ENCODE measurements at places on chromosomes 1 and 21.

- no peak for DNase-seq
Measured at GRCh38 chr1:48160486-48161132, 61.9 kb upstream of the SLC5A9 start.

DNA sequence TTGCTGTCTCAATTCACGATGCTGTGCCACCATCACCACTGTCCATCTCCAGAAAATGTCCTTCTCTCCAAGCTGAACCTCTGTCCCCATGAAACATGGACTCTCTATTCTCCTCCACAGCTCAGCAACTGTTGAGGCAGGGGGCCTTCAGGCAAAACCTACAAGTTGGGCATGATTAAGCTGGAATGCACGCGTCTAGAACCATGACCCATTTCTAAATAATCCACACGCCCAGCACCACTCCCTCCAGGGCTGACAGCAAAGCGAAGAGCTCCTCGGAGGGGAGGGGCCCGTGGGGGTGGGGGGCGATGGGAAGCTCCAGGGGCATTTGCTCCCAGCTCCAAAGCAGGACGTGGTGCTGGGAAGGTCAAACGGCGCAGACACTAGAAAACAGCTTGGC, 3.3 kb upstream of the HES5 start:
- DNase-seq: no peak

GRCh38 chr1:57269630-57270225, 154.1 kb downstream of the DAB1 start:
- DNase-seq: no peak

DNA sequence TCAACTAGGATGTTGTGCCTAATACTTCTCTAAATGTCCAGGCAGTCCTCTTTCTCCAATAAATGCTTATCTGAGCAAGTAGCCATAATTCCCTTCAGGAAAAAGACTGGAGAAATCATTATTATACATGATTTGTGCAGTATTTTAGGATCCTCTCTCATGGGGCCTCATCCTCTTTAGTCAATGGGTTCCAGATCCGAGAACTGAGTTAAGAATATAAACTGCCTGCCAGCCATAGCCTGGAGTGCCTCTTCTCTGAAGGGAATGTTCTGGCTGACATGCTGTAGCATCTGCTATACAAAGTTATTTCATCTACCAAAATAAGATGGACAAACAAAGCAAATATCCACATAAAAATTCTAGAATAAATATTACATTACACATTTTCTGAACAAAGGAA, 334.0 kb upstream of the PRMT6 start:
- no peak for DNase-seq

DNA sequence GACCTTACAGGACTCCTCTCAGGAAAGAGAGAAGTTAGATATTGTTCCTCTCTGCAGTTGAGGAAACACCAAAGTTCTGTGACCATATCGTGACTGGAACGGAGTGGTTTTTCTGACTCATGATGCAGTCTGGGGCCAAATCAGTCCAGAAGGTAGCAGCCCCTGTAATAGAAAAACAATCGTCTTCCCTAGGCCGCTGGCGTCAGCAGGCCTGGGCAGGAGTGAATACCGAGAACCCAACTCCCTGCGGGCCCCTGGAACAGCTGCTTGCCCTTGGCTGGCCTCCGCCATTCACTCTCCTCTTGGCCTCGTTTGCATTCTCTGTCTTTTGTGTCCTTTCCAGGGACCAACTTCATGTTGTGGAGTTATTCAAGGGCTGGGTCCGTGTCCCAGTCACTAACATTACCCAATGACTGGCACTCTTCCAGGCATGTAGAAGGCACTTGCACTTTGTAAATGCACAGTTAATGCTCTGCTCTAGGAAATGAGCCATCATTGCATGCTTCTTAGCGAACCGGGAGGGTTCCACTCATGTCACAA, 10.9 kb upstream of the CD101 start:
- DNase-seq: no peak

DNA sequence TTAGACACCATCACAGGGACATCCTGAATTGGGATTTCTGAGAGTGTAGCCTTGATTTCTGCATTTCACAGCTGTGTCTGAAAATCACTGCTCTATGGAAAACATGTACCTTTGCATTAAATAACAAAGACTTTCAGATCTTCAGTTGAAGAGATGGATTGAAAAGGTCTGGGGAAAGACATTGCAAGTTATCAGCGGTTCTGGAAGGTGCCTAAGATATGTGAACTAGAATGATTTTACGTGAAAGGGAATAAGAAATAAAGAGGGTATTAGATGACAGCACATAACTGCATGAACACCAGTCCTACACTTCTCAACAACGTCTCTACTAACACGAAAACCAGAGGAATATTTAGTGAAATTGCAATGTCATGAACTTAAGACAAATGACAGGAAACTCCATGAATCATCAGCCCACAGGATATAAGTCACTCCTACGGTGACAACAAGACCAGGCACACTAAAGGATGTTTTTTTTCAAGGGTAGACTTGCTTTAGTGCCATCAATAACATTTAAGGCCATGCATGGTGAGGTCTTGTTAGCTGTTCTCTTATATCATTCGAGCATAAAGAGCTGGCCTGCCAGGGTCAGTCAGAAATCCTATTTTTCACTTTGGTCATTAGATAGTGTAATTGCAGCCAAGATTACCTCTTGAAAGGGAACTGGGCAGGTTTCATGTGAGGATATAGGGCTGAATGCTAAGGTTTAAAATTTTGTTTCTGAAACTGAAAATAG, 283.1 kb downstream of the GRIK1 start:
- peak; percentile 48 for DNase-seq

DNA sequence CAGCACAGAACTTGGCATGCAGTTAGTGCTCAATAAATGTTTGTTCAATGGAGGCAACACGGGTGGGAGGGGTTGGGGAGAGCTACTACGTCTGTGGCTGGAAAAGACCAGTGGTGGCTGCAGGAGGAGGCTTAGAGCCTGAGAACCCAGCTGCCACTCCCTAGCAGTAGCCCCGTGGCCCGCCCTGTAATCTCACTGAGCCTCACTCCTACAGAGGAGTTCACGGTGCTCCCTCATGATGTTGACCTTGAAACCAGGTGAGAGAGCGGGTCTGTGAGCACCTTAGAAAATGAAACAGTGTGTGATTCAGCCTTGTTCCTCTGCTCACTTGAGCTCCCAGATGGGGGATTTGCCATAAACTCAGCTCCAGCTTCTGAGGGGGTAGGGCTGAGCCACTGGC, 299.6 kb downstream of the NPHP4 start:
- no peak for DNase-seq

DNA sequence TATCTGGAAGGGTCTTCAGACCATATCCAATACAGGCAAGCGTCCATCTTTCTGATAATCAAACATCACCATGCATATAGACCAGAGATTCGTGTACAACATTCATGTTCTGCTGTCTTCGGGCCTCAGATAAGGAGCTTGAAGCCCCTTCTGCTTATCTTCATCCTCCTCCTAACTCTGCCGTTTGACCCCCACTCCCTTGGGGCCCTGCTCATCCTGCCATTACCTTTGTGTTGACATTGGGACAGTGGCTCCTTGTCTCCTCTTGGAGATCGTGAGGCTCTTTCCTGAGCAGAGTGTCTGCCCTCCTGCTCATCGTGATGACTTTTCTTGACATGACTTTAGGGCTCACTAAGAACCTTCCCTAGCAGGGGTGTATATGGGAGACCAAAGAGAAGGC, 37.3 kb downstream of the ACTL8 start:
- no peak for DNase-seq

GRCh38 chr1:87796471-87796901, 467.8 kb downstream of the LMO4 start:
- DNase-seq: peak; percentile 59

DNA sequence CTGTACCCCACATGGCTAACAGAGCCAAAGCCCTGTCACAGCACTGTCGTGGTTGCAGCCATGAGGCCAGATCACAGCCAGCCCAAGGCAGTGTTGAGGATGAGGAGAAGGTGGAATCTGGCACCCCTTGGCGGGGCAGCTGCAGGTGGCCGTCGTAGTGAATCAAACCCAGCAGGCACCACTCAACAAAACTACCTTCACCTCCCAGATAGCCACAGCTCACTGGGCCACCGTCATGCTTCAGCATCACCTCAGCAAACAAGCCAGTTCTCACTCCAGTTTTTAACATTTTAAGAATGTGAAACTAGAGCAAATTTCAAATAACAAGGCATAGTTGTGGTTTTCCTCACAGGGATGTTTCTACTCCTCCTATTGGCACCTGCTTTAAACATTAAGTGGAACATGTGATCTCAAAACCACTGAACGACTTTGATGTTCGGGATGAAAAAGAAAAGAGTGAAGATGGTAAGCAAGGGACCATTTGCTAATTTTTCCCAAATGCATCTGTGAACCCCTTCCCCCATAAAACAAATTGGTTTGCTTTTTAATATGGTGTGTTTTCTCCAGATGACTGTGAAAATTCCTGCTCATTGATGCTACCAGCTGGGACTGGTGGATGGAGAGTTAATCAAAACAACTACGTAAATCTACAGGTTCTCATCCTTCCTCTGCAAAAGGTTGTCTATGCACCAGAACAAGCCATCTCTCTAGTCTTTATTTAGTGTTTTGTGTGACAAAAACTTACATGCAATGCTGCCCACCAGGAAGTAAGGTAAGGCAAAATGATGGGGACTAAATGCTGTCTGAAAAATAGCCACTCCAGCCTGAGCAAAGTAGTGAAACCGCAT, 45.5 kb downstream of the TOR1AIP2 start:
- no peak for DNase-seq

DNA sequence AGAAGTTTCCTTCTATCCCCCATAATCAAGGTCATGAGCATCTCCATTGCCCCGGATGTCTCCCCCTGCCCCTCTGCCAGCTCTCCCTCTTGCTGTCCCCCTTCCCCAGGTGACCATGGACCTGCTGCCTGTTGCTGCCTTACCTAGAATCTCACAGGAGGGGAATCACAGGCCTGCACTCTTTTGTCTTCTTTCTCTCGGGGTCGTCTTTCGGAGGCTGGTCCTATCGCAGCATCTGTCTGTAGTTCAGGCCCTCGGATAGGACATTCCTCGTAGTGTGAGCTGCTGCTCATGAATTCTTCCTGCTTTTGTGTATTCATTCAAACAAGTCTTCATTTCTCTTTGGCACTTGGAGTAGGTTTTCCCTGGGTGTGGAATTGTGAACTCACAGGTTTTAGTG, 39.9 kb upstream of the ACTRT2 start:
- DNase-seq: no peak

DNA sequence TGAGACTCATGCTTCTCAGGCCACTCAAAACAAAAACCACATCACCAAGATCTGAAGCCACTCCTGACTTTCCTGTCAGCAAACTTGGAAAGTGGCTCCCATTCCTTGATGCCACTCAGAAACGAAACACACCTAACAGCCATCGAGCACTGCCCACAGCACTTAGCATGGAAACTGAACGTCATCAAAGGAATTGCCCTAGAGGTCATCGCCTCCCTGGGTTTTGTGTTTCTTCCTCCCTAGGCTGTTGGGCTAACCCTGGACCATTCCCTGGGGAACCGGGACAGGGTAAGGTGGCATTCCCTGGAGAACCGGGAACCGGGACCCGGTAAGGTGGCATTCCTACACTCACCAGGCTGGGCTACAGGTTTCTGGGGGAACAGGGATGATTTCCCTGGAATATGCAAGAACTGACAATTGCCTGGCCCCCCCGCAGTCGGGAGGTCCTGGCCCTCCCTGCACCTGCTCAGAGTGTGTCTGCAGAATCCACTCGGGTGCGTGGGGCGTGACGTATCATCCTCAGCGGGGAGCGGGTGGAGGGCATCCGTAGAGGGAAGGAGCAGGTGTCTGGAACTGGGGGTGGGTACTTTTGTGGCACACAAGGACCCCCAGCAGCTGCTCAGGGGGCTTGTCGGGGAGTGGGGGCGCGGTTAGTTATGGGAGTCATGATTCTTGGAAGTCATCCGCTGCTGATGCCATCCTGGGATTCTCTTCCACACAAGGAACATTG, 30.3 kb downstream of the SLC45A1 start:
- no peak for DNase-seq

- DNase-seq: no peak
Measured at GRCh38 chr1:81369833-81370232, 430.9 kb upstream of the ADGRL2 start.

- DNase-seq: peak; percentile 94
Measured at GRCh38 chr21:37060296-37060695, 12.6 kb downstream of the PIGP start.

GRCh38 chr1:204191456-204191855, 4.8 kb downstream of the KISS1 start:
- no peak for DNase-seq

DNA sequence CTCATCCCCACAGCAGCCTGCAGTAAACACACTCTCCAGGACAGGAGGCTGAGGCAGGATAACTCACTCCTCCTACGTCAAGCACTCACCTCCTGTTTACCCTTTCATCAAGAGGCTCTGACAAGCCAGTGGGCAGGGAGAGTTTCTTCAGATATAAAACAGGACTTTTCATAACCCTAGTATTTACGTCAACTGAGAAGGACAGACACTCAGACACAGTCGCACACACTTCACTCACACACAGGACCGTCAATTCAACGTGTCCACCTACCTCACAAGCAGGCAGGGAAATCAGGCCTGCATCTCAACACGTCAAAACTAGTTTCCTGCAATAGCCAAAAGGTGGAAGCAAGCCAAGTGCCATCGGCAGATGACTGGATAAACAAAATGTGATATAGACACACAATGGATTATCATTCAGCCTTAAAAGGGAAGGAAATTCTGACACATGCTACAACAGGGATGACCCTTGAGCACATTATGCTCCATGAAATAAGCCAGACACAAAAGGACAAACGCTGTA, 48.6 kb downstream of the ITPKB start:
- peak; percentile 79 for DNase-seq

GRCh38 chr1:232150770-232151548, 479.0 kb downstream of the SIPA1L2 start:
- DNase-seq: no peak
